Hematopoietic multipotent progenitor cell treated with erythropoietin and hydrocortisone succinate and interleukin-3 and kit ligand, for 6 days (in vitro differentiated cells): ENCODE measurements at places on chromosomes 4 and X.
A peak's percentile ranks its signal among the peaks of the same experiment; 100 is the strongest.

- peak; percentile 12 for DNase-seq
Observed at GRCh38 chr4:109728385-109728784, 1.5 kb downstream of the PLA2G12A start.

- DNase-seq, result no peak
Observed at GRCh38 chr4:189048119-189048518, 892.6 kb upstream of the FRG1 start.

DNA sequence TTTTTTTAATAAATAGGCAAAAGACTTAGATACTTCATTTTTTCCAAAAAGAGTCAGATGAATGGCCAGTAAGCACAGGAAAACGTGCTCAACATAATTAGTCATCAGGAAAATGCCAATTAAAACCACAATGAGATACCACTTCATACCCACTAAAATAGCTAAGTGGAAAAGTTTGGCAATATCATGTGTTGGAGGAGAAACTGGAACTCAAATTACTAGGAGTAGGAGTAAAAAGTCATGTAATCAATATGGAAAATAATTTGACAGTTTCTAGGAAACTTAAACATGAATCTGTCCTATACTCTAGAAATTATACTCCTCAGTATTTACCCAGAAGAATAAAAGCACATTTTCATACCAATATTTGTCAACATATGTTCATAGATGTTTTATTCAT, 449.8 kb downstream of the INPP4B start:
- DNase-seq, result no peak

DNA sequence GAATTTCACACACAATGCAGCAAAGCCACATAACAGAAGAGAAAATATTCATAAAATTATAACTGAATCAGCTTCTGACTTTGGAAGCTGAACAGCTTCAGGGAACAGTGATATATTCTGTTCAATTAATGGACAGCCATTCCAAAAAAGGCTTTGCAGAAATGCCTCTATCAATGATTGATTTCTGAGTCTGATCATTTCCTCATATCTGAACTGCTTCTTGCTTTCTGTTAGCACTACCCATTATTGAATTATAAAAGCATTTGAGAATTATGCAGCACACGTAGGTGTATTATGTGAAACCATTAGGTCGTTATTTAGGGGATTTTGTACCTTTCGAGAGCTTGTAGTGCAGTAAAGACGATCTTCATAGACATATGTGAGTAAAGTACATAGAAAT, 159.6 kb downstream of the STIM2 start:
- DNase-seq, result no peak

GRCh38 chr4:56959100-56959499, 18.3 kb downstream of the NOA1 start:
- no peak for DNase-seq

DNA sequence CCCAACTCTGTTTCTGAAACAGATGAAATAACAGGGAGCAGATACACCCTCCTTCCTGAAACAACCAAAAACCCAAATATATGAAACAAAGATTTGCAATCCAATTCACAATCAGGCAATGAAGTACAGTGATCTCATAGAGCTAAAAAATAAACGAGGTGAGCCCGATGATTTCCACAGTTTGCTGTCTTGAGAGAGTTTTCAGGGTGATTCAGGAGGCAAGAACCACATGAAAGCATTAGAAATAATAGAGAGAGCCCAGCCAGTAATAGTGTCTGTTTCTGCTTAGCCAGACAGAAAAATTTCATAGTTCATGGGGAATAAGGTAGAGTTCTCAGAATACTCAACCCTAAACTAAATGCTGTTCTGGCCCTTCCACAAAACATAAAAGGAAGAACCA, 296.2 kb downstream of the PDHA2 start:
- DNase-seq, result no peak

GRCh38 chr4:79651456-79651855, 243.4 kb upstream of the GK2 start:
- no peak for DNase-seq

DNA sequence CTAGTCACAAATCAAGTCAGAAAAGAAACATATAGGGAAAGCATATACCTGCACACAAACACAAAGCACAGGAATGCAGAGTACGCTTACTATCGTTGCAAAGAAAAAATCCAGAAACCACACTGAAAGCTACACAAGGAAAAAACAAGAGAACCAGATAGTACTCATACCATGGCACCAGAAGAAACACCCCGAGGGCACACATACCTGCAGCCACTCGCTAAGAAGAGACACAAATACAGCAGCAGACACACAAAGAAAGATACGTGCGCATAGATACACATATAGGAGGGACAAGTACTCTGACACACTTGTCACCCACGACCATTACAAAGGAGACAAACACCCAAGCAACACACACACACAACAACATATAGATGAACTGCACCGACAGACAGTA, 1.4 kb upstream of the SLC38A5 start:
- DNase-seq, result no peak

- no peak for DNase-seq
Observed at GRCh38 chr4:151143162-151143561, 43.7 kb downstream of the RPS3A start.

DNA sequence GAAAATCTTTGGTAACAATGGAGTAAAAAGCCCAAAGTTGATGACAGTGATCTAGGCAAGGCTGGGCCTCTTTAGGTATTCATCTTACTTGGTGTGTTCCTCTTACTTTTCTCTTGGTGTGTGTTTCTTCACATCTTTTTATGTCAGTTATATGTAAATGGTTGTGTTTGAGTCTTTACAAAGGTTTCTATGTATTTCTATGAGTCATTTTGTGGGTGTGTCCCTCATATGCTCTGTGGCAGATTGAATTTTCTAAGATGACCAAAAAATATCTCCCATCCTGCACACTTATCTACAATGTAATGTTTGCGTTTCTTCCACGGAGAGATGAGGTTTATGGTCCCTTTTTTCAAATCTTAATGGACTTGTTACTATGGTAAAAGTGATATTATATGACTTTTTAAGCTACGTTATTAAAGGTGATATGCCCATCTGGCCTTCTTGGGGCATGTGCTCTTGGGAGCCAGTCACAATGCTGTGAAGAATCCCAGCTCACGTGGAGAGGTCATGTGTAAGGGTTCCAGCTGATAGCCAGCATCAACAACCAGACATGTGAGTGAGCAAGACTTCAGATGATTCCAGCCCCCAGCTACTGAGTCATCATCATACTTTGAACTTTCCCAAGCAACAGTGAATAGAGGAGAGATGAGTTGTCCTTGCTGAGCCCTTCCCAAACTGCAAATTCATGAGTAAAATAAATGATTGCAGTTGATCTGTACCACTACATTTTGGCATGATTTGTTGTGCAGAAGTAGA, 126.9 kb downstream of the CBLL2 start:
- DNase-seq, result no peak

GRCh38 chr4:159055833-159056232, 47.0 kb upstream of the RAPGEF2 start:
- no peak for DNase-seq

GRCh38 chr4:27692158-27692557, 831.5 kb downstream of the STIM2 start:
- peak; percentile 65 for DNase-seq

GRCh38 chrX:2650037-2650436, 41.1 kb upstream of the CD99 start:
- DNase-seq, result no peak

GRCh38 chrX:103932133-103932532, 30.3 kb upstream of the TMSB15B start:
- DNase-seq, result no peak

DNA sequence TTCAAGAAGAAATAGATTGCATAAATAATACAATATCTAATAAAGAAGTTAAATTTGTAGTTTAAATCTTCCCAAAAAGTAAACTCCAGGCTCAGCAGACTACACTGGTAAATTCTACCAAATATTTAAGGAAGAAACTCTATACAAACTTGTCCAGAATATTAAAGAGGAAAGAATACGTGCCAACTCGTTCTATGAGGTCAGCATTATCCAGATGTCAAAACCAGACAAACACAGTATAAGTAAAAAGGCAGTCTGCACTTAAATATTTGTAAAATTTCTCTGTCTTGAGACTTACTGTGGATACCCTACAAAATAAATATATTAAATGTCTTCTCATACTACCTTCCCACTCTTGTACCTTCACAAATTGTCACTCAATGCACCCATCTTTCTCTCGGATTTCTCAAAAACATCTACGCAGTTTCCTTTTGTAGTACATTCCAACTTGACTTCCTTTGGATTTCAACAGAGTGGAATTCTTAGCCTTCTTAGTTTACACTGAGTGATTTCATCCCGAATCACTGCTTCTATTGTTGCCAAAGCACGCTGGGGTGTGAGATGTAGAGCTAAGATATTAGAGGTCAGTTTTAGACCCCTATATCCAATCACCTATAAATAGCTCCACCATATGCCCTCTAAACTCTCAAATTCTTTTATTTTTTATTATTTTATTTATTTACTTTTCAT, 71.6 kb upstream of the MAB21L2 start:
- no peak for DNase-seq

- DNase-seq, result no peak
Observed at GRCh38 chr4:40548256-40548655, 81.4 kb downstream of the RBM47 start.

- no peak for DNase-seq
Observed at GRCh38 chr4:41573502-41574001, 35.6 kb downstream of the LIMCH1 start.

DNA sequence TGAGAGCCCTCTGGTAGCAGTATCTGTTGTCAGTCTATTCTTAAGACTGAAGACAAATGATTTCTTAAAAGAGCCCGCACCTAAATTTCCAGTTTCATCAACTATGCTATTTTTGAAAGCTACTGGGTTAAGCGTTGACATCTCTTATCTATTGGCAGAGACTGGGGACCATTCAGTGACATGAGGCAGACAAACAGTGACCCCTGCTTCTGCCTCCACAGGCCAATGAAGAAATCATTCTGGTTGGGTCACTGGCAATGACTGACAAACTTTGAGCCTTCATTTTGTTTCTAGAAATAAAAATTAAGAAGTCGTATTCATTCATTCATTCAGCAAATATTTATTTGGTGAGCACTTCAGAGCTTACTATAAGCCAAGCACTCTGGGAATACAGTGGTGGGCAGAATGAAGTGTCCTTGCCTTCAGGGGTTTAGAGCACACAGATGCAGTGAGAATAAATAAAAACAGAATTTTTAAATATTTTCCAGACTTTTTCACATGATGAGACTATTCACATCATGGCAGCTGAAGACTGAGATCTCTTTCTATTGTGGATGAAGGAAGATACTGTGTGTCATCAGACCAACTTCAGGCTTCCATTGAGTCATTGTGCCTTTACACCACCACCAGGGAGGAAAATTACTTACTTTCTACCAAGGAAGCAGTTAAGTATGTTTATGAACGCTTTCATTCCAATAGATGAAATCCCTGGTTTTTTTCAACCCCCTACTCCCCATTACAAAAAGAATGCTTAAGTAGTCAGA, 36.0 kb downstream of the SORBS2 start:
- DNase-seq, result no peak

DNA sequence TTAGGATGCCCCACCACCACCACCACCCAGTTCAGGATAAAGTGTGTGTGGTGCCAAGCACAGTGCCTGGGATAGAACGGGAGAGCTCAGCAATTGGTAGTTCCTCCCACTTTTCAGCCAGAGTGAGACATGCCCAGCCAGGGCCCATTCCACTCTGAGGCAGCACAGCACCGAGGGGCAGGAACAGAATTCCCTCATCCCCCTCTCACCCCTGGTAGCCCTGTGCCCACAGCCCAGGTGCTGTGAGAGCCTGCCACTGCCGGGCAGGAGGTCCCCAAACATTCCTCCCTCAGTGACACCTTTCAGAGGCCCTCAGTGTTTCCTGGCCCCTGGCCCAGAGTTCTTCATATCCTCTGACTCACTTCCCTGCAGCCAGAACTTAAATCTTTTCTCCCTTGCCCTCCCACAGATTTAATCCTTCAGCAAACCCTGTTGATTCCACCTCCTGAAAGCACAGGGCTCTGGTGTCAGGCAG, 8.1 kb downstream of the RIPPLY1 start:
- DNase-seq, result no peak

GRCh38 chr4:83679254-83679653, 143.3 kb downstream of the GPAT3 start:
- no peak for DNase-seq

- no peak for DNase-seq
Observed at GRCh38 chrX:148523303-148524080, 23.1 kb downstream of the AFF2 start.

GRCh38 chr4:184740980-184741391, 7.1 kb upstream of the CENPU start:
- no peak for DNase-seq

- DNase-seq, result no peak
Observed at GRCh38 chr4:8897251-8898167, 25.9 kb upstream of the HMX1 start.

GRCh38 chrX:147228153-147228552, 413.6 kb upstream of the CXorf51A start:
- DNase-seq, result no peak

DNA sequence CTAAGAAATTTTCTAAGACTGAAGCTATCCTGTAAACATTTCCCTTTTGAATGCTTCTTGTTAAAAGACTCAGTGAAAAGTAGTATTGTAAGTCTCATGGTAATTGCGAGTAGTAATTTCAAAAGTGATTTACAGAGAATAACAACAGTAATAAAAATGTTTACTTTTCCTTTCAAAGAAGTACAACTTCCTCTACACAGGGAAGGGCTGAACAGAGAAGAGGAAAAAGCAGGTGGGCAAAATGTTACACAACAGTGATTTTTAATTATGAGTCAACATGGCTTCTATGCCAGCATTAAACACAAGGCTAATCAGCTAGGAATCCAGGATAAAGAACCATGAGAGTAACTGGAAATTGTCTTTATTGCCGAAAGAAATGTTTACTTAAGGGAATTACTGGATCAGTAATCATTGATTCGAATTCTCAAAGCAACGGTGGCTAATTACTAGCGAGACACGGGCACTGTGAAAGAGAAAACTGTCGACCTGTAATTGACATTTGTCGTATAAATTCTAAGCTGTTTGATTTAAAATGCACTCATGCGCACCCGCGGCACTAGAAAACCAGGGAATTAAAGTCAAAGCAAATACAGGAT, 15.4 kb downstream of the UTP3 start:
- DNase-seq, result peak; percentile 23

- DNase-seq, result no peak
Observed at GRCh38 chr4:118743867-118744266, 58.7 kb downstream of the METTL14 start.

DNA sequence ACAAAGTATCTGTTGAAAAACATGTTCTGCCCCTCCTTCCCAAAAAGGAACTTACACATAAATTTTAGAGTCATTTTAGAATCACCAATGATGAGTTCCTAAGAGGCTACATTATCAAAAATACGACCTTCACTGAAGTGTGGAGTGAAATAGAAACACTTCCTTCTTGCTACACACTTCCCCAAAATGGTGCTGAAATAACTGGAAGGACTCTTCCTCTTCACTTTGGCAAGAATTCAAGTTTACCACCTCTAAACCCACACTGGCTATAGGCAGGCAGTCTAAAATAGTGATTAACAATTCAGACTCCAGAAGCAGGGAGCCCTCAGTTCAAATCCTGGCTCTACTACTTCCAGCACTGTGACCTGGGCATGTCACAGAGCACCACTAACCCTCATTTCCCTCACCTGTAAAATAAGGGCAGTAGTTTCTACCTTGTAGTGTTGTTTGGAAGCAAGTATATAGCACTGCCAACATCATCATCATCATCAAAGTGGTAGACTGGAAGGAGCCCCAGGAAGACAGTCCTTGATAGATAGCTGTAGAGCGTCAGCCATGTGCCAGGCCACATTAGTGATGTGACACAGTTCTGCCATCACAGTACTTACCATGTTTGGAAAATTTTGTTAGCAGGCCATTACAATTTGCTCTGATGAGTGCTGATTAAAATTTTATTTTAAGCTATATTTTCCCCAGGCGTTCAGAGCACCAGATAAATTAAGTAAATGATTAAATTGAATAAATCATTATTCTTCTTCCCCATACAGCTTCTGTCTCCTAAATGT, 103.3 kb downstream of the PARM1 start:
- DNase-seq, result peak; percentile 28
